ENCODE measurements at places on chromosomes 6 and 20.

- DNase-seq = no peak
These were observed 149.8 kb downstream of the SYNDIG1 start for GRCh38 chr20:24619212-24619611.

DNA sequence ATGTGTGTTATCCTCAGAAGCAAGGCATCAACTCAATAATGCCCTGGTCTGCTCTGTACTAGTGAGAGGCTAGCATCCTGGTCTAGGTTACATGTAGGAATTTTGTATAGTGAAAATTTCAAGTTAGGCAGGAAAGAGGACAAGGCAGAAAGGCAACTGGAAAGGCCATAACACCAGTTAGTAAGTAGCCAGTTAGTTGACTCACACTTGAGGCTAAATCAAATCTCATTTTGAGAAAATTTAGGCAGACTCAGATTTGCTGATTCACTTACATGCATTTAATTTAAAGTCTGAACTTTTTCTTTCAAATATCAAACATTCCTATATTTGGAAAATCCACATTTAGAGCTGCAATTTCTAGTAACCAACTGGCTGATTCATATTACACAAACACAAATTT is 184.5 kb upstream of the TCF21 start:
- no peak for DNase-seq

DNA sequence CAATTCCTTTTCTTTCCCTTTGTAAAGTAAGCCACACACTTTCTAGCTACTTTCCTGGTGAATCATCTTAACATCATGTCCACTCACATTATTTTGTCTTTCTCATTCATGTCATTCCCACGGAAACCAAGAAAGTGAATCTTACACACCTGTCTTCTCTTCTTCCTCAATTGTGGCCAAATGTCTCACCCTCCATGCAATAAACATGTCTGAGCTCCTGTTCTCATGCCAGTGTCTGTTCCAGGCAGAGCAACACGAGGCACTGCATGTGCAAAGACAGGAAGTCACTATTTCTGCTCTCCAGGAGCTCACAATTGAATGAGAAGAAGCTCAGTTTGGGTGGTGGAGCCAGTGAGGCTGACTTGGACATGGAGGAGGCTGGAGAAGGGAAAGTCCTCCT is 29.0 kb upstream of the TMEM244 start:
- DNase-seq = no peak

- no peak for DNase-seq
These were observed 79.9 kb upstream of the NAA20 start for GRCh38 chr20:19937218-19937617.

GRCh38 chr20:62409931-62410745 is 3.1 kb upstream of the CABLES2 start:
- peak; percentile 15 for DNase-seq

GRCh38 chr6:82408952-82409431 is 45.4 kb downstream of the TPBG start:
- no peak for DNase-seq

DNA sequence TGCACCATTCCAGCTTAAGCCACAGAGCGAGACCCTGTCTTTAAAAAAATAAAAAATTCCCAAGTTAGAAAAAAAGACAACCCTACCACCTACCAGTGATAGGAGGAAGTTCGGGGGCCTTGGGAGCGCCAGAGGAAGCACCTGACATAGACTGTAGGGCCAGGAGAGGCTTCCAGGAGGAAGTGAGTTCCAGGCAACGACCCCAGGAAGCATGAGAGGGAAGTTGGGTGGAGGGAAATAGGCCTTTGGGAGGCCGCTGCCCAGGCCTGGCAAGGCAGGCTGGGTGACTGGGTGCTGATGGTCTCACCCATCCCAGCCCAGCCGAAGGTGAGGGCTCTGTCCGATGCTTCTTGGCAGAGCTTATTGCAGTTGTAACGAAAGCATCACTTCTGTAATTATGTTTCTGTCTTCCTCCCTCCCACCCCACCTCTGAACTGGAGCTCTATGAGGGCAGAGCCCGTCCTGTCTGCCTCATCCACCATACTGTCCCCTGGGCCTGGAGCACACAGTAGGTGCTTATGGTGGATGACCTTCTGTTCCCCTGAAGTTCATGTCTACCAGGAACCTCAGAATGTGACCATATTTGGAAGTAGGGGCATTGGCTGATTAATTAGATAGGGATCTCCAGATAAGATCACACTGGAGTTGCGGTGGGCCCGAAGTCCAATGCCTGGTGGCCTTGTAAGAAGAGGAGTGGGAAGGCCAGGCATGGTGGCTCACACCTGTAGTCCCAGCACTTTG is 54.1 kb downstream of the UBE2V1 start:
- no peak for DNase-seq

DNA sequence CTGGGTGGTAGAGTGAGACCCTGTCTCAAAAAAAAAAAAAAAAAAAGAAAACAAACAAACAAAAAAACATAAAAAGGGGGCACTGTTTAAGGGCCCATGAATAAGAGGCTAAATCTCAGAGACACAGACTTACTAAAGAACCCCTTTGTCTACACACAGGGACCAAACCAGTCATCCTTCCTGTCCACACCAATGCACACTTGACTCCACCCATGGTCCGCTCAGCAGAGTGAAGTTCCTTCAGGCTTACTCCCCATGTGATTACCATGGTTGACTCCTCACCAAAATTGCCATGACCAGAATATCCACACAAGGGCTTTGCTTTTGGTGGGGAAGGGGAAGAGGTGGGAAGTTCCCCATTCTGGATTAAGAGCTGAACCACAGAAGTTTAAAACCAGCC is 19.4 kb upstream of the REPS1 start:
- DNase-seq = no peak

- DNase-seq = no peak
These were observed 3.4 kb downstream of the BMP7 start for GRCh38 chr20:57262784-57263609.

GRCh38 chr6:29841030-29841429 is 13.4 kb downstream of the HLA-G start:
- DNase-seq = no peak

GRCh38 chr20:20275636-20276035 is 92.3 kb upstream of the INSM1 start:
- no peak for DNase-seq

DNA sequence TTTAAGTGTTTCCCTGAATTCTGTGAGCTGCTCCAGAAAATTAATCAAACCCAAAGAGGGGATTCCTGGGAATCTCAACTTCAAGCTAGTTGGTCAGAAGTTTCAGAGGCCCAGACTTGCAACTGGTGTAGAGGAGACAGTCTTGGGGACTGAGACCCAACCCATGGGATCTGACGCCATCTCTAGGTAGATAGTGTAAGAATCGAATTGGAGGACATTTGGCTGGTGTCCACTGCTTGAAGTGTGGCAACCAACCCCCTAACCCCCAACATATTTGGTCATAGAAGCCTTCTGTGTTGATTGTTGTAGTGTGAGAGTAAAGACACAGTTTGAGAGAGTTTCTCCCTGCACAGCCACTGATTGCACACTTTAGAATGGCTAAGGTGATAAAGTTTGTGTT is 103.5 kb upstream of the CARMIL1 start:
- peak; percentile 10 for DNase-seq

GRCh38 chr6:72855471-72855870 is 233.6 kb downstream of the KCNQ5 start:
- DNase-seq = no peak

GRCh38 chr6:27901801-27902200 is 10.4 kb downstream of the OR2B2 start:
- no peak for DNase-seq
